ENCODE measurements at places on chromosomes 13 and 19.

GRCh38 chr13:88086577-88086976 is 415.4 kb downstream of the SLITRK5 start:
- no peak for DNase-seq

DNA sequence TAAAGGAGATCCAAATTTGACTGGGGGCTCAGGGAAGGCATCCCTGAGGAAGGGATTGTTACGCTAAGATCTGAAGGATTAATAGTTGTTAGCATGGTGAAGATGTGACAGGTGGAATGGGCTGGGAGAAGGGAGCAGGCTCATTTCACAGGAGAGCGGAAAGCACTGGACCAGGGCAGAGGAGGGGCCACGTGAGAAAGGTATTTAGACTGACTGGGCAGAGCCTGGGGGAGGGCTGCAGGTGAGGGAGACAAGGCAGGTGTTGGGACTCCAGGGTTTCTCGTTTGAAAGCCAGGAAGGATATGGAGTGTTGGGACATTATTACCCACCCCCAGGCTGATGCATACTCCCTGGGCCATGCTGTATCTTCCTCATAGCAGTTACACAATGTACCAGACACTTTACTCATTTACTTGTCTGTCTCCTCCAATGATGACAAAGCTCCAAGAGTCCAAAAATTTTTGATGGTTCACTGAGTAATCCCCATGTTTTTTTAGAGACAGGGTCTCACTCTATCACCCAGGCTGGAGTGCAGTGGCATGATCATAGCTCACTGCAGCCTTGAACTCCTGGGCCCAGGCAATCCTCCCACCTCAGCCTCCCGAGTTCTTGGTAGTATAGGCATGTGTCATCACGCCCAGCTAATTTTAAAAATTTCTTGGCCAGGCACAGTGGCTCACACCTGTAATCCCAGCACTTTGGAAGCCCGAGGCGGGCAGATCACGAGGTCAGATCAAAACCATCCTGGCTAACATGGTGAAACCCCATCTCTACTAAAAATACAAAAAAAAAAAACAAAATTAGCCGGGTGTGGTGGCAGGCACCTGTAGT is 2.3 kb downstream of the TRAPPC6A start:
- DNase-seq: no peak

DNA sequence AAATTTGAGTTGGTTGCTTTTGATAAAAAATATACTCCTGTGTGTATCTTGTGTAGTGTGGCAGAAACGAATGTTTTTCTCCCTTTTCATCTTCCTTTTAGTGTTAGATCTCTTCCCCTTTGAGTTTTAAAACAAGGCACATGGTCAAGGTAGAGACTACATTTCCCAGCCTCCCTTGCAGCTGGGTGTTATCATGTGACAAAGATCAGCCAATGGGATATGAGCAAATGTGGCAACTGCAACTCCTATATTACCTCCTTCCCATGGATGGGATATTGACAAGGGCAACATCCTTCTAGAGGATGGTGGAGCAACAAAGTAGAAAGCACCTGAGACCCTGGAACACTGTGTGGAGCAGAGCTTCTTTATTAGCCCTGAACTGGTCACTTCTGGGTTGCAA is 42.4 kb downstream of the ADGRE3 start:
- no peak for DNase-seq

- DNase-seq: peak; percentile 21
Measured at GRCh38 chr13:34654647-34655046, 287.4 kb upstream of the NBEA start.

DNA sequence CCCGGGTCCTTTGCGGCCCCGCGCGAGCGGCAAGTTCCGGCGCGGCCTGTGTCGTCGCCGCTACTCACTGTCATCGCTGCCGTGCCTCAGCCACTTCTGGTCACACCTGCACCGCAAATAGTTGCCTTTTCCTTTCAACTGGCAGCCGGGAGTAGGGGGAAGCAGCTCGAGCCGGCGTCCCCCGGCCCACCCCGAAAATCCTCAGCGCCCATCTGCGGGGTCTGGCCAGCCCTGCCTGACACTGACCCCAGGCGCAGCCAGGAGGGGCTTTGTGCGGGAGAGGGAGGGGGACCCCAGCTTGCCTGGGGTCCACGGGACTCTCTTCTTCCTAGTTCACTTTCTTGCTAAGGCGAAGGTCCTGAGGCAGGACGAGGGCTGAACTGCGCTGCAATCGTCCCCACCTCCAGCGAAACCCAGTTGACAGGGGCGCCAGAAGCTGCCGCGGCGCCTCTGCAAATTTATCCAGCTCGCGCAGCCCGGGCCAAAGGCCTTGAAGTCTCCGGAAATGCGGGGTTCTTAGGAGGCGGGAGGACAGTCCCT is 1.7 kb downstream of the PDX1 start:
- DNase-seq: peak; percentile 18

DNA sequence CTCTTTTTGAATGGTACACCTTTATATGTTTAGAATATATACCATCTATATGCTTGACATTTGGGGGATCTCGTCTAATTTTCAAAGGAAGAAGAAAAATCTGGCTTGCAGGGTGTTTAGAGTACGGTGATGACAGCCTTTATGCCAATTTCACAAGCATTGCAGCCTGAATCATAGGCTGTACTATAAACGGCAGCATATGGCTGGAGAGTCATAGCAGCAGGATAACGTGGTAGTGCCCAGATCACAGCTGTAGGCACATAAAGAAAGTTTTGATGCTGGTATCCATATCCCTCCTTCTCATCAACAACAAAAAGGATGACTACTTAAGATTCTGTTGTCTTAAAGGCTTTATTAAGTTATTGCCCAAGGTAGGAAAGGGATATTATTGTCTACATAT is 253.0 kb downstream of the PCDH9 start:
- no peak for DNase-seq

GRCh38 chr13:113527272-113527958 is 36.9 kb upstream of the DCUN1D2 start:
- no peak for DNase-seq

DNA sequence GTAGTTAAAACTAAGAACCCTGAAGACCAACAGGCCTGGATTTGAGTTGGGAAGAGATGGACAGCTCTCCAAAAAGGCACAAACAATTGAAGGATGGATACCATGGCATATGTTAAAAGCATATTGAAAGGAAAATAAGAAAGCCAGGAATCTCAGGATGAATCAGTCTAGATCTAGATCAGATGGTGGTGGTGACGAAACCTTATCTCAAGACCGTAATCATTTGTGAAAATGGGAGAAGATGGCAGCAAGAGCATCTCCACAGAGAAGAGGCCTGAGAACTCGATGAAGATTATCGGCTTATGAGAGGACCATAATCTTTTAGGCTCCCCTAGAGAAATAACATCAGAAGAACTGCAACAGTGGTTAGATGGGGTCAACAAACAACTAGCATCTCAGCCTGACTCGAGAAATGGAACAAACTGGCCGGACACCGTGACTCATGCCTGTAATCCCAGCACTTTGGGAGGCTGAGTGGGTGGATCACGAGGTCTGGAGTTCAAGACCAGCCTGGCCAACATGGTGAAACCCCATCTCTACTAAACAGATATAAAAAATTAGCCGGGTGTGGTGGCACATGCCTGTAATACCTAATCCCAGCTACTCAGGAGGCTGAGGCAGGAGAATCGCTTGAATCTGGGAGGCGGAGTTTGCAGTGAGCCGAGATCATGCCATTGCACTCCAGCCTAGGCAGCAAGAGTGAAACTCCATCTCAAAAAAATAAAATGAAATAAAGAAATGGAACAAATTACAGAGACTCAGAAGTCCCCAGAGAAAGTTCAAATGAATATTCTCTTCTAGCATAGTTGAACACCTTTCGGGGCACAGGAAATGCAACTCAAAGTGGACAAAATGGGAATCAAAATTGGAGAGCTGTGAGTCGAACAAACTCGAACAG is 47.6 kb downstream of the FOXO1 start:
- DNase-seq: no peak

DNA sequence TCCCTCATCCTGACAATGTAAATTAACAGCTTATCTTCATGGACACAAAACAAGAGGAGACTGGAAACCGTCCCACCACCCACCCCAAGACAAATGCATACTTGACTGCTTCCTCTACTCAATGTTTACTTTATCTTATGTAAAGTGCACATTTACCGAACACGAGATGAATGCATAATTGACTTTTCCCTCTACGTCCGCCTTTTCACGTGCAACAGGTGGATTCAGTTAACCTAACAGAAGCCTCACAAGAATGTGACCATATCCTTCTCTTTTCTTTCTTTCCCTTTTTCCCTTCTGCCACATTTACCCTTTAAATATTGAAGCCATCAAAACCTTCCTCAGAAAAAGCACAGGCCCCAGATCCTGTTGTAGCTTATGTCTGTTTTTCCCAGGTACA is 468.0 kb downstream of the UQCRFS1 start:
- DNase-seq: no peak

DNA sequence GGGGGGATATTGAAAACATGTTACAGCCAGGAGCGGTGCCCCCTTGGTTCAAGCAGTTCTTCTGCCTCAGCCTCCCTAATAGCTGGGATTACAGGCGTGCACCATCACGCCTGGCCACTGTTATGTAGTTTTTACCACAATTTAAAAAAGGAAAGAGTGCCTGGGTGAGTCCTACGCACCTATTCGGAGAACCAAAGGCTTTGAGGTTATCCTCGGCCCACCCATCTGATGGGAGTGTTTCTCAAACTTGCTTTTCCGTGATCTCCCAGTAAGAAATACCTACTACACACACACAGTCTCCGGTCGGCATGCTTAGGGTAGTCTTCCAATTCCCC is 4.2 kb upstream of the GP6 start:
- no peak for DNase-seq

- peak; percentile 66 for DNase-seq
Measured at GRCh38 chr13:51230477-51231105, 8.4 kb downstream of the FAM124A start.

DNA sequence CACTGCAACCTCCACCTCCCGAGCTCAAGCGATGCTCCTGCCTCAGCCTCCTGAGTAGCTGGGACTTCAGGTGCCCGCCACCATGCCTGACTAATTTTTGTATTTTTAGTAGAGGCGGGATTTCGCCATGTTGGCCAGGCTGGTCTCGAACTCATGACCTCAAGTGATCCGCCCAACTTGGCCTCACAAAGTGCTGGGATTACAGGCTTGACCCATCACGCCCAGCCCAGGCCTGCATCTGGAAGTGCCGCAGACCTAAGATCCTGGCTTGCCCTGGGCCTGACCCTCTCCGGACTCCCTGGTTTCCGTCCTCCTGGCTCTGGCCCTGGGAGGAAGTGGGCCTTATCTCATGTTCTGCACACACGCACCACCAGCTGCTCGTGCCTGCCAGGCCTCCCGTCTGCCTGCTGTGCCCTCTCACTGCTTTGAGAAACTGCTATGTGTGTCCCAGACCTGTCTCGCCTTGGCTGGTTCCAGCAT is 4.7 kb upstream of the PTGIR start:
- no peak for DNase-seq

- DNase-seq: no peak
Measured at GRCh38 chr19:31280287-31281006, 68.8 kb downstream of the TSHZ3 start.

GRCh38 chr13:60661521-60661920 is 264.5 kb downstream of the TDRD3 start:
- no peak for DNase-seq

DNA sequence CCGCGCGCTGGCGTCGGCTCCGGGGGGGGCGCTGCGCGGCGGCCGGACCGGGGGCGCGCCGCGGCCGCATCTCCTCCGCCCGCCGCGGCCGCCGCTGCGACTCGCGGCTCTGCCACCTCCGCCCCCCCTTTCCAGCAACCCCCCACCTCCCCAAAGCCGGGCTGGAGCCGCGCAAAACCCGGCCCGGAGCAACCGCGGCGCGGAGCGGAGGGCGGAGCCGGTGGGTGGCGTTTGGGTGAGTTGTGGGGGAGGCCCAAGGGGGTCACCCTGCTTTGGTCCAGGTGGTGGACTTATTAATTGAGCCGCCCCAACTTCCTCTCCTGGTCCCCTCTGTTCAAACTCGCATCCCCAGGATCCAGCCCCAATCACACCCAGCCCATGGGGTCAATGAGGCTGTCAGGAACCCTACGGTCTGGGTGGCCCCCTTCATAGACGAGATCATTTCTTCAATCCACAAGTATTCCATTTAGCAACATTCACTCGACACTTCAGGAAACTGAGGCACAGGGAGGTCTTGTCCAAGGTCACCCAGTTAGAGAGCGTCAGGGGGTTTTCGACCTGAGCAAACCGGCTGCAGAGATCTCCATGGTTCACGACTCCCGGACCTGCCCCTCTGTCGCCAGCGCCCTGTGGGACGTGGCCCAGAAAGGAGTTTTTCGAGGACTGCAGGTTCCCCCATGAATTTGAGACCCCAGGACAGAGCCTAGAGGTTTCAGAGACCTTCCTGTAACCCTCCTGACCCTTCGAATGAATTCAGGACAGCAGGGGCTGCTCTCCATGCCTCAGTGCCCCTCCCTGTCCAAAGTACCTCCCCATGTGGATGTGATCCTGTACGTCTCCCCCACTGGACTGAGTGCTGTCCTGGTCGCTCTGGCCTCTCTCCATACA is 22.4 kb upstream of the SEMA6B start:
- peak; percentile 66 for DNase-seq

DNA sequence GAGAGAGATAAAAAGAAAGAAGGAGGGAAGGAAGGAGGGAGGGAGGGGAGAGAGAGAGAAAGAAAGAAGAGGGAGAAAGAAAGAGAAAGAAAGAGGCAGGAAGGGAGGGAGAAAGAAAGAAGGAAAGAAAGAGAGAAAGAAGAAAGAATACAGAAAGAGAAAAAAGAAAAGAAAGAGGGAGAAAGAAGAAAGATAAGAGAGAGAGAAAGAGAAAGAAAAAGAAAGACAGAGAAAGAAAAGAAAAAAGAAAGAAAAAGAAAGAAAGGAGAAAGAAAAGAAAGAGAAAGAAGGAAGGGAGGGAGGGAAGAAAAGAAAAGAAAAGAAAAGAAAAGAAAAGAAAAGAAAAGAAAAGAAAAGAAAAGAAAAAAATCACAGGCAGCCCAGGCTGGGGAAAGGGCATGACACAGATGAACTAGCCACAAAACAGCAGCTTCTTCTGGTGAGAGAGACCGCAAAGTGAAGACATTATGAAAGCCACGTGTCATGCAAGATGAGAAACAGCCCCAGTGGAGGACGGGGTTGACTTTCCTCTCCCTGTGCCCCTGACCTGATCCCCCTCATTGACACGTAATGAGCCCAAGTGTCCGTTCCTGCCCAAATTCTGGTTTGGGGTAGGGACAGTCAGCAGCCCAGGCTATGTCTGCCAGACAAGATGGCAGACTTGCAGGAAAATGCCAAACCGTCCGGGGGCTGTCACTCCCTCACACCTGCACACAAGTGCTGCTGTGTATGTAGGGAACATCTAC is 102.1 kb downstream of the INSR start:
- DNase-seq: peak; percentile 64

GRCh38 chr13:112444416-112445399 is 68.6 kb downstream of the SPACA7 start:
- DNase-seq: no peak

GRCh38 chr19:14056069-14056666 is 5.7 kb downstream of the PALM3 start:
- DNase-seq: no peak

- DNase-seq: no peak
Measured at GRCh38 chr13:60794751-60795150, 397.7 kb downstream of the TDRD3 start.

- DNase-seq: no peak
Measured at GRCh38 chr13:78540058-78540457, 63.3 kb downstream of the POU4F1 start.

Measured in AG20443 (cell line).